ENCODE measurements at places on chromosomes 4 and X.

GRCh38 chr4:70315928-70316327, 18.9 kb upstream of the CABS1 start:
- DNase-seq: no peak

DNA sequence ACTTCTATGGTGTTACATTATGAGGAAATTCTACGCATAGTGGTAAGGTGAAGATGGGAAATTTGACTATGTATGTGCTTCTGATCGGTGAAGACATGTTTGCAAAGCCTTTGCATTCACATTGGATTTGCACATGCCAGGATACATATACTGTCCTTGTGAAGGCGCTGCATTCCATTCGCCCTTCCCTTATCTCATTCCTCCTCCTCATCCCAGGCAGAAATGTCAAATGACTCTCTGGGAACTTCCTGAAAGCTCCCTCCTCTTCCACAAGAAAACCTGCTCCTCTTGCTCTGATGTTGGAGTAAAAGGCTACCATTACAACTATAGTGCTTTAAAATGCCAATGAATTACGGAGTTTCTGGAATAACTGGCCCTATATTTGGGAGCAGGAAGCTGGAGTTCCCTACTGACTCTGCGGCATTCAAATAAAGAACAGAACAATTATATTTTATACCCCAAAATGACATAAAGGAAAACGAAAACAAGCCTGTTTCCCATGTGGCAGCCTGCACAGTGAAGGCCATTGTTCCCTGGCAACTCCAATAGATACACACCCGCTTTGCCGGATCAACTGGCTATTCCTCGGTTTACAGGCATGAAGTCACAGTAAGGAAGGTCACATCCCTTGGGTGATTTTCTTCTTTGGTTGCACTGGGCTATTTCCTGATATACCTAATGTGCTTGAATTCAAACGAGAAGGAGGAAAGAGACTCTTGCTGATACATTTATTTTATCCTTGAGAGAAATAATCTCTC, 84.5 kb downstream of the AREG start:
- no peak for DNase-seq

GRCh38 chrX:20432048-20432447, 165.3 kb upstream of the RPS6KA3 start:
- no peak for DNase-seq

DNA sequence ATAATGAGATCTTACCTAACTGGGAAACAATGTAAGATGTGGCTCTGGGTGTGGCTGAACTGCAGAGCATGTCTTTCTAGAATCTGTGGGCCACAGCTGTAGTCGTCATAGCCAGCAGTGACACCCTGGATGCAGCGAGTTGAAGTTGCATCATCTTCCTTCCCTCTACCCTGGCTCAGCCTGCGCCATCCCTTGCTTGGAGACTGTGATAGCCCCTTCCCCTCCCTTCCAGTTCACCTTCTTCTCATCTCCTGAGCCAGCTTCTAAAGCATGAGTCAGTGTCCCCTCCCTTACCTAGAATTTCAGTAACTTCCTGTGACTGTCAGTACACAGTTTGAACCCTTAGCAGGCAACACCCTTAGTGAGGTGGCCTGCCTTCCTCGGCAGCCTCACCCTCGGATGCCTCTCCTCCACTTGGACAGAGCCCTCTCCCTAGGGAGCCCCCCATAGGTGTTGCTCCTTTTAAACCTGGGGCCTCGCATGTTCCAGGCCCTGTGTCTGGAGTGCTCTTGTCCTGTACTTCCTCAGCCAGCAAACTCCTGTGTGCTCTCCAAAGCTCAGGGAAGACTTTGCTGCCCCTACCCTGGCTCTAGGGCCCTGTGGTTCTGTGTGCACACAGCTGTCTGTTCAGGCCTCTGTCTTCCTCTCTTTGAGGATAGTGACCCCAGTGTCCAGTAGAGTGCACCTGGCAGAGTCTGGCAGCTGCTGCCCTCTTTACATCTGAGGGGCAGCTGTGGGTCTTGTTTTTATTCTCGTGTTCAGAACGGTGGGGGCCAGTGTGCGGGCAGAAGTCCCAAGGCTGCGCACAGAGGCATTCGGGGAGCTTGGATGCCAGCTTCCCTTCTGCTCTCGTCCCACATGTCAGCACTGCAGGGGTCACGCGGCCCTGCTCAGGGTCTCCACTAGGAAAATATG, 43.7 kb upstream of the TADA2B start:
- no peak for DNase-seq

DNA sequence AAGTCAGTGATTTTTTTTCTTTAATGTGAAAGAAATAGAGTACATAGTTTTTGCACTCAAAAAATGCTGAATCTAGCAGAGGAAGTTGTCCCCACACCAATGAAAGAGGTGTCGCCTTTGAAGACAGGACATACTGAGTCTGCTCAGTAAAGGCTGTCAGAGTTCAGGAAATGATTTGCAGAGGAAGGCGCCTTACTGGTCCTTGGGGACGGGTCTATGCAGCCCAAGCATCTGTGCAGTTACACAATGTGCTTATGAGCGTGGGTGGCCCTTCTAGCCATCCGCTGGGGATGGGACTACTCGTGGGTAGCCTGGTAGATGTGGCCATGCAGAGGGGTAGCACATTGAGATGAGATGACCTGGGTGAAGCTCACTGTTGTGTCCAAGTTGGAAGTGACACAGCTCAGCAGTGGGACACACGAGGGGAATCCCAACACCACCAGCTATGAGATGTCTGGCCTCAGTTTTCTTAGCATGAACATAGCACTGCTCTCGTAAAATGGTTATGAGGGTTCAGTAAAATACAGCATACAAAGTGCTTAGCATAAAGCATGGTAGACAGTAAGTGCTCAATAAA, 116.5 kb upstream of the RBPJ start:
- no peak for DNase-seq

- no peak for DNase-seq
Observed at GRCh38 chr4:150533673-150534072, 48.3 kb upstream of the MAB21L2 start.

GRCh38 chrX:119468551-119469312, 488 bp downstream of the SLC25A5 start:
- peak; percentile 71 for DNase-seq

- no peak for DNase-seq
Observed at GRCh38 chr4:125951261-125951887, 636.6 kb downstream of the FAT4 start.

DNA sequence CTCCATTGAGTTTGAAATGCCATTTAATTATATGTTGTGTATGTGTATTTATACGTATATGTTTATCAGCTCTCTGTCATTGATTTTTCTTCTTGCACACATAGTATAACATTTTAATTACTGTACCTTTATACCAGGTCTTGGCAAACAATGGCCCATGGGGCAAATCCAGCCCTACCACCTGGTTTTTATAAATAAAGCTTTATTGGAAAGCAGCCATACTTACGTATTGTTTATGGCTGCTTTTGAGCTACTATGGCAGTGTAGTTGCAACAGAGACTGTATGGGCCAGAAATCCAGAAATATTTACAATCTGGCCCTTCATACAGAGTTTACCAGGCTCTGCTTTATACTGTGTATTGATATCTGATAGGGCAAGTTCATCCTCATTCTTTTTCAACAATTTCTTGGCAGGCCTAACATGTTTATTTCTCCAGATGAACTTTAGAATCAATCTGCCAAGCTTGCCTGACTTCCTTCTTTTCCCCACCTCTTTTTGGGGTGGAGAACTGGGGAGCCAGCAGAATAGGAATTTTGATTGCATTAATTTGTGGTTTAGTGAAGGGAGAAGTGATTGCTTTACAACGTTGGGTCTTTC, 15.8 kb downstream of the DCUN1D4 start:
- DNase-seq: no peak

DNA sequence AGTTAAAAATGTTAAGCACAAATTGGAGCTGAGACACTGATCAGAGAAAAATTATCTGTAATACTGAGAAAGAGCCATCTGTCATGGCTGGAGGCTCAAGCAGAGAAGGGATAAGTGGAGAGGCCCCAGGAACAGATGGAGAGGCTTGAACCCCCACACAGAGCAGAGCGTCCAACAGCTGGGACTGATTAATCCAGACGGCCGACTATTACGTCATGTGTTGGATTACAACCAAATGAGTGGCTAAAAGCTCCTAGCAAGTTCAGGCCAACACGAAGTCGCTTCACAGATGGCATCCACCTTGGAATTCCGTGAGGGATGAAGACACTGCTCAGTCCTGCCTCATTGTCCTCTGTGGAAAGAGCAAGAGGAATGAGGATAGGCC, 57.7 kb upstream of the ATXN3L start:
- DNase-seq: no peak

DNA sequence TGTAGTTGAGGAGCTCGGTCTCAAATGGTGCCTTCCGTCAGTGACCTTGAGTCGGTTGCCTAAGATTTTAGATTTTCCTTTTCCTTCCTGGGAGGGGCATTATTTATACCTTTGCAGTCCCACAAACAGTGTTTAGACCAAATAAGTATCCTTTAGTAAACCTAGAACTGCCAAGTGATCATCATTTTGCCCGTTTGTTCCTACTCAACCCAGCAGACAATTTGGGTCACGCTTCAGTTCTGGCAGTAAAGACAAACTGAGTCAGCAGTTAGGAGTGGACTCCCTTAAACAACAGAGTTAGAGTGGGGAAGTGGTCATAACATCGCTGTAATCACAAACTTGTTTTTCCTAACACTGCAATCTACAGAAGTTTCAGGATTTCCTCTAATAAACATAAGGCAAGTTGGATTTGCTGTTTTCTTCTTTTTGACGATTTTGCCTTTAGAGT, 777 bp upstream of the WDFY3 start:
- no peak for DNase-seq

GRCh38 chrX:112223391-112223790, 140.8 kb upstream of the TRPC5 start:
- DNase-seq: no peak

DNA sequence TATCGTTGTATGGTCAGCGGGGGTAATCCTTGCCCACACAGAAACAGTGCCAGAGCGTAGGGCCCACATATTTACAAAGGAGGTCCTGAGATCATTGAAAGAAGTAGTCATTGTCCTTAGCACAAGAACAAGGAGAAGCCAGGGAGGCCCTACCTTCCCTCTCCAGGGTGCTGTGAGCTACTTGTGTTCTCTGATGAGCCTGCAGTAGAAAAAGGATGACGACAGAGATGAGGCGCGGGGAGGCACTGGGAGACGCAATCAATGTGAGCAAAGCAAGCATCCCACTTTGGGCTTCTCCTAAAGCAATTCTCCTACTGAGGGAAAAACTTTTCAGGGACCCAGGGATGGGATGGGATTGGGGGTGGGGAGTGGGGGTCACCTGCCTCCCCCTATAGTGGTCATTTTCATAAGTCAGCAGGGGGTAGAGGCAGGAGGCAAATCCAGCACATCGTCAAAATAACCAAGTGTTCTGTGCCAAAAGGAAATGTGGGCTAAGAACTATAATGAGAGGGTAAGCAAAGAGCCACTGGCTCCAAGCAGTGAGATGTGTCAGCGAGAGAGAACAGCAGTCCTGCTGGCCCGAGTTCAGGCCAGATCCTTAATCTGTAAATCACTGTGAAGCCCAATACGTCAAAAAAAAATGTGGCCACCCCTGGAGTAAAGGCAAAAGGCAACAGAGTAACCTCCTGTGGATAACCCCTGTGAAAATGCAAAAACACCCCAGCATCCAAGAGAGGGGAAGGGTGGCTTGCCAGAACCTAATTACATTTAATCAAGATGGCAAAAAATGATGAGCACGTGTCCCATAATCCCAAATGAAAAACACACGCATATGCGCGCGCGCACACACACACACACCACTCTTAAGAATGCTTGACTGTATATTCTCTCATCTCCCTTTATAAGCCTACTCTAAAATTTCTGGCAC, 136.6 kb upstream of the HHIP start:
- DNase-seq: no peak

- no peak for DNase-seq
Observed at GRCh38 chr4:76308548-76308947, 2.0 kb downstream of the STBD1 start.

- no peak for DNase-seq
Observed at GRCh38 chr4:153258750-153259149, 54.5 kb downstream of the TRIM2 start.

DNA sequence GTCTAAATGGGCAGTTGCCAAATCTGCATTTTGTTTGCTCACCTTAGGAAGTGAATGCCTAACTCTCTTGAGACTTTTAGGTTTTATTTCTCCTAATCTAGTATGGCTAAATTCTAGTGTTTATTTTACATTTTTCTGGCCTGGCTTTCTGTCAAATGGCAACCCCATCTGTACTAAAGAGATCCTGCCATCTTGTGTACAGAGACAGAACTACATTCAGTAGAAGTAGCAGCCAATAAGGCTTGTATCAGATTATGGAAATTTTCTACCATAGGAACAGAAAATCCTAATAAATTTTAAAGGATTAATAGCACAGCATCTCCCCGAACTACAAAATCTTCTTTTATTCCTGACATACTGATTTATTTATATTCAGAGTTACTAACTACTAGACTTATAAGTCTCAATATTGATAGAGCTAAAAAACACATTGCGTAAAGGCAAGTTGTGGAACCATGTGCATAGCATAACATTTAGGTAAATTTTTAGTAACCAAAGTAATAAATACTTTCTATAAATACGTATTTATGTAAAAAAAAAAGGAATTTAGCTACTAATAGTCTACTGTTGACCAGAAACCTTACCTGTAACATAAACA, 45.5 kb downstream of the TMEM144 start:
- no peak for DNase-seq

GRCh38 chr4:41977709-41978108, 3.8 kb upstream of the DCAF4L1 start:
- no peak for DNase-seq

- no peak for DNase-seq
Observed at GRCh38 chr4:32133141-32133540, 1413.0 kb downstream of the PCDH7 start.

- DNase-seq: no peak
Observed at GRCh38 chrX:110086916-110087484, 84.1 kb downstream of the TMEM164 start.

- no peak for DNase-seq
Observed at GRCh38 chr4:152190907-152191306, 345.0 kb downstream of the FBXW7 start.

Measured in stimulated activated CD8-positive, alpha-beta memory T cell treated with anti-CD3 and anti-CD28 coated beads, Interleukin-7, amount 100 ng/mL, for 1 hour (primary cell).